ENCODE measurements at places on chromosomes 13 and 19.

- DNase-seq, result no peak
Observed at GRCh38 chr19:18712981-18713380, 29.5 kb downstream of the CRTC1 start.

DNA sequence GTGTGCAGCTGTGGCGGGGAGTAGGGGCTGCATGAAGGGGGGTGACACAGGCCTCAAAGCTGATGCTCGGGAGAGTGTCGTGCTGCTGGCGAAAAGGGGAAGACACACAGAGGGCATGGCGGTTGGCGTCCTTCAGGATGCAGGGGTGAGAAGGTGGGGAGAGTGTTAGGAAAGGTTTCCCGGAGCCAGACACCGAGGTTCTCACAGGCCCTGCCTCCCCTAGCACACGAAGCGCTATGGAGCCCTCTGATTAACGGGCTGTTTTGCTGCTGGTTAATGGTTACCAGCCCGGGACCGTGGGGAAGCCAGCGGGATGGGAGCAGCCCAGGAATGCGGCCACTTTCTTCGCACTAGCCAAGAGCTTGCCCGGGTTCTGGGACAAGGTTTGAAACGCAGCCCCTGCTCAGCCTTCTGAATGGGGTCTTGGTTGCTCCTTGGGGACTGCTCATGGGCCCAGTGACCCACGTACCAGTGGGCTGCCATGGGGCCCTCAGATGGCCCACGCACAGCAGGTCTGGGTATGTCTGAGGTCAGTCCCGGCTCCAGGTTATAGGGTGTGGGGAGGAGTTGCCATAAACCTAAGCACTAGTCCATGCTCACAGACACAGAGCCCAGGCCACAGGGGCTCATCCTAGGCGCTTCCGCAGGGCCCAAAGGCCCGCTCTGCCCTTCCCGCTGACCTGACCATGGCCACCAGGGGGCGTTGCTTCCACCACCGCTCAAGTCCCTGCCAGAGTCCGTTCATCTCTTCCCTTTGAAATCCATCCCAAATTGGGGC is 31.3 kb upstream of the ISYNA1 start:
- peak; percentile 37 for DNase-seq

DNA sequence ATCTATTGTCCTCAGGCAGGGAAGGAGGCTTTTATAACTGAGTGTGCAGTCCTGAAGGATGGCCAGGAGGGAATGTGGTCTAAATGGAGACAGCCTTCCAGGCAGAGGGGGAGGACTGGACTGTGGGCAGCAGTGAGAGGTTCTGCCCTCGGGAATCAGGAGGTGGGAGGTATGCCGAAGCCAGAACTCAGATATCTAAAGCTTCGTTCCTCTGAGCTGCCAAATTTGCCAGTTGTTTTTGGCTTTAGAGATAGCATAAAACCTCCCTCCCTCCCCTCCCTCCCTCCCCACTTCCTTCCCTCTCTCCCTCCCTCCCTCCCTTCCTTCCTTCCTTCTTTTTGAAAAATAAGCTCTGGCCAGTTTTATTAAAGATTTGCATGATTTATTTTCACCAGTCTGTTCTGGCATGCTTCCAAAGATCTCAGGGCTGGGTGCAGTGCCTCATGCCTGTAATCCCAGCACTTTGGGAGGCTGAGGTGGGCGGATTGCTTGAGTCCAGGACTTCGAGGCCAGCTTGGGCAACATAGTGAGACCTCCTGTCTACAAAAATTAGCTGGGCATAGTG is 2.4 kb downstream of the MEDAG start:
- no peak for DNase-seq

- DNase-seq, result no peak
Observed at GRCh38 chr13:31008400-31009115, 76.1 kb downstream of the TEX26 start.

DNA sequence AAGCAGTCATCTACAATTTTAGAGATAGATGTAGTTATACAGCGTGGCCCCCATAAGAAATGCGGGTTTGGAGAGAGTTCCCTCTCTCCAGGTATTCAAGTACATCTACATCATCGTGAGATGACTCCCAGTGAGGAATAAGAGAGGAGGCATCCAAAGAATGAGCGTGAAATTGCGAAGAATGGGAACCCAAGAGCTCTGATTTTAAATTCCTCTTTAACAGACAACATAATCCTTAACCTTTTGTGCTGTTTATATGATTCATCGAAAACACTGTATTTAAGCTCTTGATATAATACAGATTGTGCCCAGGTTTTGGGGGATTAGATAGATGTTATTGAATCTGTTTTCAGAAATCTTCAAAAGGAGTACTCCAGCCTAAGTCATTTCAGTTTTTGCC is 161.5 kb downstream of the COG6 start:
- DNase-seq, result no peak

GRCh38 chr19:5827342-5827890 is 12.1 kb downstream of the FUT6 start:
- DNase-seq, result no peak

GRCh38 chr13:24097667-24098066 is 62.9 kb upstream of the SPATA13 start:
- DNase-seq, result no peak
